ENCODE measurements at places on chromosomes 13 and 19. TPM values are rescaled to one million over a fixed set of nuclear protein-coding genes. Genes with fewer than 3 reads are reported as not detected.

GRCh38 chr13:26007261-26008125, 44.3 kb downstream of the SHISA2 start:
- H3K4me3 ChIP-seq = no peak overlapping the region
- no peak for DNase-seq
- H3K4me1 ChIP-seq = peaks cover 7% of the 10 kb centered on the region
- no peak overlapping the region for H3K27ac ChIP-seq
- peaks cover 1% of the 10 kb centered on the region for H3K27me3 ChIP-seq

DNA sequence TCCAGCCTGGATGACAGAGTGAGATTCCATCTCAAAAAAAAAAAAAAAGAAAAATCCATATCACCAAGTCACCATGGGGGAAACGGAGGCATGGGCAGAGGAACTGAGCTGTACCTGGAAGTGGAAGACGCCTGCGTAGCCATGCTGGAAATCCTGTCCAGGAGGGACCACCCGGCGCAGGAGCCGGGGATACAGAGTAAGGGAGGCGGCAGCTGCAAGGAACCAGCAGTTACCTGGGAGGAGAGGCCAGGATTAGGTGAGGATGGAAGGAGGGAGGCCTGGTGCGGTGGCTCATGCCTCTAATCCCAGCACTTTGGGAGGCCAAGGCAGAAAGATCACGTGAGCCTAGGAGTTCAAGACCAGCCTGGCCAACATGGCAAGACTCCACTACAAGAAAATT, 2.0 kb downstream of the CAPN12 start:
- no peaks in the 10 kb centered on the region for H3K36me3 ChIP-seq
- peaks cover 13% of the 10 kb centered on the region for H3K4me1 ChIP-seq
- no peak for DNase-seq
- no peak overlapping the region for H3K4me3 ChIP-seq
- no peak overlapping the region for H3K27ac ChIP-seq
- H3K27me3 ChIP-seq = peaks cover 6% of the 10 kb centered on the region

Gene SPTBN4
- 2.5 TPM for total RNA-seq

GRCh38 chr19:12597594-12597993, 13.0 kb downstream of the ZNF490 start:
- peaks cover 8% of the 10 kb centered on the region for H3K36me3 ChIP-seq
- no peak for DNase-seq
- no peaks in the 10 kb centered on the region for H3K27me3 ChIP-seq
- H3K4me3 ChIP-seq = no peak overlapping the region
- H3K27ac ChIP-seq = no peak overlapping the region
- H3K4me1 ChIP-seq = no peaks in the 10 kb centered on the region

GRCh38 chr19:8352134-8352827, 9.2 kb upstream of the KANK3 start:
- H3K36me3 ChIP-seq = no peaks in the 10 kb centered on the region
- DNase-seq = no peak
- peaks cover 6% of the 10 kb centered on the region for H3K4me1 ChIP-seq
- no peak overlapping the region for H3K4me3 ChIP-seq

GRCh38 chr13:31476266-31476665, 263.1 kb upstream of the RXFP2 start:
- no peak overlapping the region for H3K4me3 ChIP-seq
- H3K27ac ChIP-seq = no peak overlapping the region
- H3K27me3 ChIP-seq = peaks cover 14% of the 10 kb centered on the region
- no peaks in the 10 kb centered on the region for H3K4me1 ChIP-seq
- DNase-seq = no peak

DNA sequence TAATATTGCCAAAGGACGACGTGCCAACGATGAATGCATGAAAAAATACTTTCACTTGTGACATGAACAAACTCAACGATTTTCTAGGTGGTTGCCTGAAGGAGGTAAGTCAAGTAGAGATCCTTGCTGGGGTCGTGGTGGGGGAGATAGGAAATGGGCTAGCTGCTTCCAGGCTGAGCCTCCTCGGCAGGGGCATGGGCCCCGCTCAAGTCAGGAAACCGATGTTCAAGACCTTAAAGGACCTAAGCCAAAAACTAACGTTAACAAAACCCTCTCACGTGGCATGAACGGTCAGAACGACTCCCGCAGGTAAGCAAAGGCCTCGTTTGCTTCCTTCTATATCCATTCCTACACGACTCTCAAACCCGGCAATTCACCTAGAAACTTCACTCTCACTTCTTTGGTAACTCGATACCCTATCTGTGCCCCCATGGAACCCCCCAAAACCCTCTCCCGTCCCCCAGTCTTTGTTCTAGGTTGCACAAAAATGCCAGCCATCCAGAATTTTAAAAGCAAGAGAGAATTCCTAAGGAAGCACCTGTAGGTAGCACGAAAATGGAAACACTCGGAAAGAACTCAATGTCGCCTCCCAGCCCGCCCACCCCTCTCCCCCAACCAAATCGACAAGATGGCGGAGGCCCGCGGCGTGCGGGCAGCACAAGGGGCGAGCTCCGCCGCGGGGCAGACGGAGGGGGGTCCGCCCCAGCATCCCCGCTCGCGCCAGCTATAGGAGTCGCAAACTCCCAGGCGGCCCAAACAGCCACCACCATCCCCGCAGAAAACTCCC, 13.6 kb downstream of the ACP4 start:
- peak; percentile 59 for DNase-seq
- H3K27ac ChIP-seq = peak overlapping the region; percentile 98

Gene RAB20
- total RNA-seq = 9.0 TPM

Gene CPT1C
- 1.6 TPM for total RNA-seq

Gene IGFL1
- total RNA-seq = not detected

GRCh38 chr13:41263261-41263971, at the start of gene MTRF1:
MTRF1 (minus strand) TSS chr13:41263576; CDS start chr13:41260907, 2,669 bp downstream.
- peaks cover 12% of the 10 kb centered on the region for H3K4me1 ChIP-seq
- peak; percentile 89 for DNase-seq
- H3K36me3 ChIP-seq = peaks cover 24% of the 10 kb centered on the region
- no peaks in the 10 kb centered on the region for H3K27me3 ChIP-seq
- peak within 1 kb of the TSS; percentile 80 for H3K4me3 ChIP-seq
- H3K27ac ChIP-seq = peak within 1 kb of the TSS; percentile 95

GRCh38 chr13:41563341-41563983, 106.1 kb downstream of the RGCC start:
- H3K27me3 ChIP-seq = no peaks in the 10 kb centered on the region
- H3K4me1 ChIP-seq = peaks cover 20% of the 10 kb centered on the region
- peaks cover 8% of the 10 kb centered on the region for H3K36me3 ChIP-seq
- H3K4me3 ChIP-seq = no peak overlapping the region

DNA sequence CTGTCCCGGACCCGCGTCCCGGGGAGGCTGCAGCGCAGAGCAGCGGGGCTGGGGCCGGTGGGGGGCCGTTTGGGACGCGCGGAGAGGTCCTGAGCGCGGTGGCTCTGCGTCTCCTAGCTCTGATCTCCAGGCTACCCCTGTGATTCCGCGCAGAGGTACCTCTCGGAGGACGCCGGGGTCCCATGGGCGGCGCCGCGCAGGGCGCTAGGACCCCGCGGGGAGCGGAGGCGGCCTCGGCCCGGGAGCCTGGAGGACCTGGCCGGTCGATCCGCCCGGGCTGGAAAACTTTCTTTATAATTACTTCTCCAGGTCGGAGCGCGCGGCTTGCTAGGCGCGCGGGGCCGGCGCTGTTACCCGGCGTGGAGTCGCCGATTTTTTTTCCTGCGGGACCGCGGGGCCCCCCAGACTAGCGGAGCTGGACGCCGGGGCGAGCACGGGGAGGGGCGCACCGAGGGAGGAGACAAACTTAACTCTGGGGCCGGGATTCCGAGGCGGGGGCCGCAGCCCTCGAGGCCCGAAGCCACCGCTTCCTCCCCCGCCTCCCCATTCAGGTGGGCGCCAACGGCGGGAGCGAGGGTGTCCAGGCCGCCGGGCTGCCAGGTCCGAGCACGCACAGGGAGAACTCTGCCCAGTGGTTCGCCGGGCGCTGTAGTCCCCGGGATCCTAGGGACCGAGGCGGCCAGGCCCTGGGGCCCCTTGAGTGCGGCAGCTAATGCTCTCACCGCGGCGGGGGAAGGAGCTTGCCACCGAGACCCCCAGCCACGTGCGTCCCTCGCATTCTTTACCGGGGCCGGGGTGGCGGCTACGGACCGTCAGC, 848 bp upstream of the CEBPA start:
- no peak overlapping the region for H3K27ac ChIP-seq
- no peaks in the 10 kb centered on the region for H3K4me1 ChIP-seq
- H3K27me3 ChIP-seq = peaks cover 34% of the 10 kb centered on the region
- no peaks in the 10 kb centered on the region for H3K36me3 ChIP-seq
- H3K4me3 ChIP-seq = peak overlapping the region; percentile 45
- DNase-seq = peak; percentile 37

DNA sequence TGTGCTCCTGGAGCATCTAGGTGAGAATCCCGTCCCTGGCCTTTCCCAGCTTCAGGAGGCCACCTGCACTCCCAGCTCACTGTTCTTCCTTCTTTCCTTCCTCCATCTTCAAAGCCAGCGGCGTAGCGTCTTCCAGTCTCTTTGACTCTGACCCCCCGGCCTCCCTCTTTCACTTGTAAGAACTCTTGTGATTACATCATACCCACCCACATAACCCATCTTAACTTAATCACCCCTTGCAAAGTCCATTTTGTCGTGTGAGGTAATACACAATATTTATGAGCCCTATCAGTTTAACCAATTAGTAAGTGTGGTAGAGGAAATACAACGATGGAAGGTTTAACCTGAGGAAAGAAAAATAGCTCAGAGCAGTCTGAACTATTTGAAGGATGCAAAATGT, 4.6 kb upstream of the CDC16 start:
- no peaks in the 10 kb centered on the region for H3K27me3 ChIP-seq
- H3K36me3 ChIP-seq = no peaks in the 10 kb centered on the region
- H3K4me3 ChIP-seq = no peak overlapping the region
- no peak overlapping the region for H3K27ac ChIP-seq
- peaks cover 40% of the 10 kb centered on the region for H3K4me1 ChIP-seq
- DNase-seq = no peak

DNA sequence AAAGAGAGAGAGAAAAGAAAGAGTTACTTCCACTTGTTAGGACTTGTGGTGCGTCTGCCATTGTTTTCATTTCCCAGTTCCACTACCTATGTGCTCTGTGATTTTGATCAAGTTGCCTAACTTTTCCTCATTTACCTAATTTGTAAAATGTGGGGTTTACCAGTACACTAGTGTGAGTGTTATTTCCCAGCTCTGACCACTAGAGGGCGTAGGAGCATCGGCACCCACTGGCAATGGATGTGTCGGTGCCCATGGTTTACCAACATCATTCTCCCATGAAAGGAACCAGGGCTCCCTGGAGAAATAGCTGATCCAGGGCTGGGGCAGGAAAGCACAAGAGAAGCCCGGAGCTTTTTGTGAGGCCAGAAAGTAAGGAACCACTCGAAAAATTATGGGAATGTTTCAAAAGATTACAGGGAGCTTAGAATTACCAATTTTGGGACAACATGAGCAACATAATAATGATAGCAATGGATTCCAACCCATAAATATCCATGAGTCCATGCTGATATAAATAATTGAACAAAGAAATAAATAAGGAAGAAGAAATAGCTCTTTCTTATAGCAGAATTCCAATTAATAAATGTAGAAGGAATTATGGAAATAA, 15.1 kb upstream of the CEACAM4 start:
- H3K4me1 ChIP-seq = peaks cover 19% of the 10 kb centered on the region
- no peaks in the 10 kb centered on the region for H3K36me3 ChIP-seq
- peaks cover 7% of the 10 kb centered on the region for H3K27me3 ChIP-seq
- peak; percentile 82 for DNase-seq

DNA sequence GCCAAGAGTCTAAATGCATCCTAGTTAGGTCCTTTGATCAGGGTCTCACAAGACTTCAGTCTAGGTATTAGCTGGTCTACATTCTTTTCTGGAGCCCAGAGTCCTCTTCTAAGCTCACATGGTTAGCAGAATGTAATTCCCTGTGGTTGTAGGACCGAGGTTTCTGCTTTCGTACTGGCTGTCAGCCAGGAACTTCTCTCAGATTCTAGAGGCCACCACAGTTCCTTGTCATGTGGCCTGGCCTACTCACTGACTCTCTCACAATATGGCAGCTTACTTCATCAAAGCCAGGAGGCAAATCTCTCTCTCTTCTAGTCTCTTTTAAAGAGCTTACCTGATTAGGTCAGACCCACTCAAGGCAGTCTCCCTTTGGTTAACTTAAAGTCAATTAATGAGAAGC, 82.9 kb downstream of the POU4F1 start:
- H3K27me3 ChIP-seq = peaks cover 7% of the 10 kb centered on the region
- no peak overlapping the region for H3K27ac ChIP-seq
- DNase-seq = no peak
- no peaks in the 10 kb centered on the region for H3K4me1 ChIP-seq

Gene APOC4
- not detected for total RNA-seq

GRCh38 chr19:15614507-15615379, at the start of gene CYP4F8:
CYP4F8 (plus strand) TSS chr19:15615218; CDS start chr19:15615617, 399 bp downstream.
- H3K4me3 ChIP-seq = no peak within 1 kb of the TSS
- H3K36me3 ChIP-seq = no peaks in the 10 kb centered on the region
- no peaks in the 10 kb centered on the region for H3K4me1 ChIP-seq
- H3K27ac ChIP-seq = peak within 1 kb of the TSS; percentile 37

Gene NXNL1
- total RNA-seq = not detected

Gene MYH14
- not detected for total RNA-seq
